ENCODE measurements at places on chromosomes 3 and 15.

DNA sequence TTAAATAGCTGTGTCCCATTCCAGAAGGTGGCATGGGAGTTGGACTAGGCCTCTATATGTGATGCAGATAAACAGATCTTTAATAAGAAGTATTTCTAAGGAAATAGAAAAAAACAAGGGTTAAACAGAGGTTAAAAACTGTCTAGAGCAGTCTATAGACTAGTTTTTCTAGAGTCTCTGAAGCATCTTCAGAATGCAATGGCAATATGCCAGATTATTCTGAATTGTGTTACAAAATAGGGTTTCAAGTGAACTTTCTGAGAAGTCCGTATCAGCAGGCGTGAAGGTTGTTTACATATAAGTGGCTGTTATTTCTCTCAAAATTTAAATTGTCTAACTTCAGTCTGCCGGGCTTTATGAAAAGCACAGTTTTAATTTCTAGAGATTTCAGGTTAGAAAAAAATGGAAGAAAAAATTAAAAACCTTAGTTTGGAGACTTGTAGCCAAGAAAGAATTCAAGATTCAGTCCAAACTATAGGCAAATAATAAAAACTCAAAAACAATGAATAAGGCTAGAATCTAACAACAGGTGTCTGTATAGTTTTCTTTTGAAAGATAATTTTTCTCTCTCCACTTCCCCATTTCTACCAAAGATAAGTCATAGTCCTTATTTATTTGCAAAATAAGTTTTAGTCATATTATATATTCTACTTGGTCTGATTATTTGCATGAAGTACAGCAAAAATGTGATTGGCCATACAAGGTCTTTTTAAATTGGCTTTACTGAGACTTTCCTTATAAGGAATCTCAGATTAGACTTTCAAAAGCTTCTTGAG lies 55.2 kb downstream of the OSTN start:
- DNase-seq, result no peak

GRCh38 chr3:188052169-188053035 lies 101.6 kb upstream of the LPP start:
- DNase-seq, result no peak

- DNase-seq, result no peak
Observed at GRCh38 chr3:128814519-128815317, 64.7 kb upstream of the ACAD9 start.

DNA sequence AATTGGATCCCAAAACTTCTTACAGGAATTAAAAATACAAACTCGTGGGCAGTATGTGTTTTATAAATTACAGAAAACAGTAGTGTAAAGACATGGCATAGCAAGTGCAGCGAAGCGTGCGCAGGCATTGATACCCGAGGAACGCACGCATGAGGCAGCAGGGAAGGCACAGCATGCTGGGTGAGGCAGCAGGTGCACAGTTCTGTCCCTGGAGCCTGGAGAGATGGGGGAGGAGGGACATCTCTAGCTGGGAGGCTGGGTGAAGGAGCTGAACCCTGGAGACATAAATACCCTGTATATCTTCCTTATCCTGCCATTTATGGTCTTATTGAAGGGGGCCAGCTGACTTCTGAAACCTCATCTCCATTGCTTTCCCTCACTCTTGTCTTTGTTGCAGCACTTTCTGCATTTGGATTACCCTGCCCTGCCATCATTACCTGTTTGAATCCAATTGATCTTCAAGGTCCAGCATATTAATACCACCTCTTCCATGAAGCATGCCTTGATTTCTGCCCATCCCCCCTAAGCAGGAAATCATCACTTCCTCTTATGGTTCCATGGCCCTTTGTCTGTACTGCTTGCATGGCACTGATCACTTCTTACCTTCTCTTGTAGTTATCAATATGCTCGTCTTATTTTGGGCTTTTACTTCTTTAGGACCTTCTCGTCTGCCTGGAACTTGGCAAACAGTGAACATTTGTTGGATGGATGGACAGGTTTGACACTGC lies 20.5 kb downstream of the LPP start:
- DNase-seq, result no peak

DNA sequence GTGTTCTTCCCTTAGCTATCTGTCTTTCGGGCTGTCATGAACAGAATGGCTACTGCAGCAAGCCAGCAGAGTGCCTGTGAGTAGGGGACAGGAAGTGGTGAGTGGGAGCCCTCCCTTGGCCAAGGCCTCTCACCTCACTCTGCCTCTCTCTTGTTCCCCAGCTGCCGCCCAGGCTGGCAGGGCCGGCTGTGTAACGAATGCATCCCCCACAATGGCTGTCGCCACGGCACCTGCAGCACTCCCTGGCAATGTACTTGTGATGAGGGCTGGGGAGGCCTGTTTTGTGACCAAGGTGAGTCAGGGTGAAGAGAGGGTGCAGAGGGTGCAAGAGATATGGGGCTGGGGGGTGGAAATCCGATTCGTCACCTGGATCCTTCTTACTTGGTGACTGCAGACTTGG lies 3.0 kb downstream of the DLL4 start:
- no peak for DNase-seq

GRCh38 chr3:190902292-190902691 lies 39.8 kb upstream of the GMNC start:
- no peak for DNase-seq

DNA sequence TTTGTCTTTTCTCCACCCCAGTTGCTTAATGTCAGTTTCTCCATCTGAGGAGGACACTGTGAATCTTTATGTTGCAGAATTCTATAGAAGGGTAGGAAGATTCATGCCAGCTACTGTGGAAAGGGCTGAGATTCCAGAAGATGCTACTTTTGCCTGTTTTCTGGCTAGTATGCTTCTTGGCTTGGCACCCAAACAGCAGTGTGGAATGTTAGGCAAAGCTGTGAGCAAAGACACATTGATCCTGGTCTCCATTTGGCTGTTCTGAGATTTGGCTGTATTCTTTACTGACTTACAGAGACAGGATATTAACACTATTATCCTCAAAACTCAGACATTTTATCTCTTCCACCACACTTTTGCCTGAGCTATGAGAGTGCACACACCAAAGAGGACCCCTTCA lies 39.3 kb downstream of the PDHB start:
- DNase-seq, result no peak

- DNase-seq, result no peak
Observed at GRCh38 chr15:58724466-58724865, 25.0 kb downstream of the ADAM10 start.

- no peak for DNase-seq
Observed at GRCh38 chr15:85604194-85604593, 190.5 kb downstream of the KLHL25 start.

- no peak for DNase-seq
Observed at GRCh38 chr15:82986442-82986780, 401 bp downstream of the RAMAC start.

- no peak for DNase-seq
Observed at GRCh38 chr3:42118762-42119361, 27.7 kb downstream of the TRAK1 start.

DNA sequence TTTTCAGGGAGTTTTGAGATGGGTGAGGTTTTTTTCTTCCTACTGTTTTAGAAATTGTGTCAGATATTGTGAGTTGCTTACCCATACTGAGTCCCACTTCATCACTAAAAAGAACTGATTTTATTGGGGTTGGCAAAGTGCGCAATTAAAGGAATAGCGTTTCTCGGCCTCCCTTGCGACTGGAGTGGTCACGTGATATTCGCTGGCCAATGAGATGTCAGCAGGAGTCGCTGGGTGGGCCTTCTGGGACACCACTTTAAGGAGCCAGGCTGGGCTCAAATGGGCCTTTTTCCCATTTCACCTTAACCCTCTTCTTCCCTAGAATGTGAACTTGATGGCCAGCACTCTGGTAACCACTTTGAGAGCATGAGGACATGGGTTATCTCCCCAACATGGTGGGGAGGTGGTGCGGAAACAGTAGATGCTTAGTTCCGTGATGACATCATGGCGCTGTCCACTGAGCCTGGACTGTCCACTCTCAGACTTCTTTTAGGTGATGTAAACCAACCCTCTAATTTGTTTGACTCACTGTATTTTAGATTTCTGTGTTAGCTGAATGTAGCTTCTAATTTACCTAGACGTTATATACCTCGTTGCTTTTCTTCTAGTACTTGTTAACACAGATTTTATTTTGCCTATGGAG lies 13.2 kb upstream of the IQCF5 start:
- no peak for DNase-seq

DNA sequence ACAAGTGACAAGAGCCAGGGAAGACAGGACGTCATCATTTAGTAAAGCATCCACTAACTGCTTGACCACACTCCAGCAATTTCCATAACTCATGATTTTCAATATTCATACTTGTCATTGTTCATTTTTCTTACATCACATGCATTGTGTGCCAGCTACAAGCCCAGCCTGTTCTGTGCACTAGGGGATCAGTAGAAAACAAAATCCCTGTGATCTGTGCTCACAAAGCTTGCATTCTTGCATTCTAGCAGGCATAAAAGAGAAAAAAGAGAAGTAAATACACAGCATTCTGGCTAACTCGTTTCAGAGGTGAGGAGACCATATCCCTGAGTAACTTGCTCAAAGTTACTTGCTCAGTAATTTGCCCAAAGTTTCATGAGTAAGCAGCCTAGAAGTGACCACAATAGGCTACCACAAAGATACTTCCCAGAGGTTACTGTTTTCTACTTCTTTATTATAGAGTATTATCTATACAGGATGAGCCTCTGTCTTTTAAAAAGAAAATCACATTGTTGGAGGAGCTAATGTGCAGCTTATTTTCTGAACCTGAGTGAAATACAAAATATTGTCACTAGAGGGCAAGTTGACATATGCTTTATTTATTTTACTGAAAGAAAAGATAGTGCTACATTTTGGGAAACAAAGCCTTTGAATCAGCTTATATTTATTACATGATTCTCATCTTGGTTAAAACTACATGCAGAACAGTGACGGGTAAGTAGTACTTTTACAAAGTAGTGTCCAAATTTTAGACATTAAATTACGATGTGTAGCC lies 701.4 kb upstream of the LMCD1 start:
- DNase-seq, result no peak

DNA sequence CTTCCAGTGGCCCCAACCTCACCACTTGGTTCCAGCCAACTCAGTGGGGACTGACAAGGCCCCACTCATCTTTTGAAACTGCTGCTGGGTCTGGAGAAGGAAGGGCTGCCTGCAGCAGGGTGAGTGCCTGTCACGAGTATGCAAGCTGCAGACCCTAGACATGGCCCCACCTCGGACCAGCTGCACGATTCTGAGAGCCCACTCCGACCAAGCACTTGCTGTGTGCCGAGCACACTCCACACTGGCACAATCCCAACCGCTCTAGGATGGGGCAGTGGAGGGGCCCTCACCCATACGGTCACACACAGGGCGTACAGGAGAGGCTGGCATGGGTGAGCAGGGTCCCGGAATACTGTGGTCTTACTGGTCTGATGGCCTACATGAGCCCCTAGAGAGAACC lies 8.0 kb upstream of the PLXND1 start:
- no peak for DNase-seq

DNA sequence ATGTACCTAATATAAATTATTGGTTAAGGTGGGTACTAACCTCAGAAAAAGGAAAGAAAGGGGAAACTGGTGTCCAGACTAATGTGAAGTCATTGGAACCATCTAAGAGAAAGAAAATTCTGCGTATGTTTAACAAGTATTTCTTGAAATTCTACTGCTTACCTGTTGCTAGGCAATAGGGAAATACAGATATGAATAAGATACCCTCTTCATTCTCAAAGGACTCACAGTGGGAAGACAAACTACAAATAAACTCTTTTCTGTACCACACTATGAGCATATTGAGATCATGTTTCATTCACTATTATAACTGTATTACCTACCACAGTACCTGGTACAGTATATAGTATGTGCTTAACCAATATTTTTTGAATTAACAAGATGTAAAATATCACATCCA lies 140.5 kb upstream of the MLF1 start:
- no peak for DNase-seq

- no peak for DNase-seq
Observed at GRCh38 chr3:40753951-40754350, 229.2 kb downstream of the ZNF621 start.

Measured in activated gamma-delta T cell treated with anti-CD3 and anti-CD28 coated beads, Interleukin-2, amount 50 U/mL, for 16 hours (primary cell).